ENCODE measurements at places on chromosomes 7 and 10.

DNA sequence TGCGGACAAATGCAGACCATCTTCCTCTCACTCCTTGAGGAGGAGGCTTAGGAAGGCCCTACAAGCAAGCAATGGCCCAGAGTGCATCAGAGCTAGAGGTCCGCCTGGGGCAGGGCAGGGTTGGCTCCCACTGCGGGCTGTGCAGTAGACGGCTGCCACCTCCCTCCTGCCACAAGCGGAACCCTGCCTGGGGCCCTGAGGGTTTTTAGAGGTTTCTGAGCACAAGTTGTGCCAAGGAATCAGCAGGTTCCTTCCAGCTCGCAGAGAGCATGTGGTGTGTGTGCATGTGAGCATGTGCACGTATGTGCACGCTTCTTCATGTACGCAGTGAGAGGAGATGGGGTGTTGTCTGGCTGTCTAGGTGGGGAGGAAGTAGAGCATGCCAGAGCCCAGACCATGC, 25.9 kb upstream of the SMARCD3 start:
- no peak for DNase-seq

DNA sequence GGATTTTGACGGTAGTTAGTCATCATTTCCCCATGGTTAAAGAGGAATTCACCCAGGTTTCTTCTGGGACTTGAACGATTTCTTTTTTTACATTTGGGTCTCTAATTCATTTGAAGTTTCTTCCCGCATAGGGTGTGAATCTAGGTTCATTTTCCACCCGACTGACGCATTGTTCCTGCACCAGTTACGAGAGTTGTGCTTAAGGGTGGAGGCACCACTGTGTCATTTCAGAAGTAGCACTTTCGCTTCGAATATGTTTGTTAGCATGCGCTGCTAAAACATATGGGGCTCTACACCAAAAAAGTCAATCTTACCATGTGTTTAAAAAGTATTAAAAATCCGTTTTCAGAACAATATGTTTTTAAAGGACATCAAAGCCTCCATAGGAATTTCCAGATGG, 140.3 kb downstream of the VIPR2 start:
- DNase-seq = no peak

DNA sequence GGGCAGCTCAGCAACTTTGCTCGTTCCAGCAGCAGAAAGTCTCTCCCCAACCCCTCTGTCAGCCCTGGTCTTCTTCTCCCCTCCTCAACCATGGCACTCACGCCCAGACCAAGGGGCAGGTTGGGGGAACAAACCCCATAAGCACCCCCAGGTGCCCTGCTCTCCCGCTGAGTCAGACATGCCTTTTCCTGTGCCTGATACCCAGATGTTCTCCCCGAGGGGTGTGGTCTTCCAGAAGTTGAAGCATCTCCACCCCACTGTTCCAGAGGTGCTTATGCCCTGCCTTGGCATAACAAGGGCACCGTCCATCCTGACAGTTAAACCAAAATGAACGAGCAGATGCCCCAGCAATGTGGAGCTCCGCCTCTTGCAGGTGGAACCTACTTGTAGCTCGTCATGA, 67.1 kb downstream of the C10orf143 start:
- DNase-seq = no peak

GRCh38 chr10:119079599-119080520, 757 bp downstream of the EIF3A start:
- no peak for DNase-seq

DNA sequence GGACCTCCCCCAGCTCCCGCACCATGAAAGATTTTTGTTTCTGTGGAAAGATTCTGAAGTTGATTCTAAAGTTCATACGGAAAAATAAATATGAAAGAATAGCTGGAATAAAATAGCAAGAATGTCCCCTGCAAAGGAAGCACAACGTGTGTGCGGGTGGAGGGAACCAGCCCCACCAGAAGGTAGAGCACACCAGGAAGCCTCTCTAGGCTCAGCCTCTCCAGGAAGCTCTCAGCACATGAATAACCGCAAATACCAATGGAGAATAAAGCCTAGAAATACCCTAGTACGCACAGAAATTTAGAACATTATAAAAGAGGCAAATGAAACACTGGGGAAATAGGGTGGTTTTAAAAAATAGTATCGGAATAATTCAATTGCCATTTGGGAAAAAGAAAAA, 24.6 kb upstream of the FAM170B start:
- DNase-seq = no peak

DNA sequence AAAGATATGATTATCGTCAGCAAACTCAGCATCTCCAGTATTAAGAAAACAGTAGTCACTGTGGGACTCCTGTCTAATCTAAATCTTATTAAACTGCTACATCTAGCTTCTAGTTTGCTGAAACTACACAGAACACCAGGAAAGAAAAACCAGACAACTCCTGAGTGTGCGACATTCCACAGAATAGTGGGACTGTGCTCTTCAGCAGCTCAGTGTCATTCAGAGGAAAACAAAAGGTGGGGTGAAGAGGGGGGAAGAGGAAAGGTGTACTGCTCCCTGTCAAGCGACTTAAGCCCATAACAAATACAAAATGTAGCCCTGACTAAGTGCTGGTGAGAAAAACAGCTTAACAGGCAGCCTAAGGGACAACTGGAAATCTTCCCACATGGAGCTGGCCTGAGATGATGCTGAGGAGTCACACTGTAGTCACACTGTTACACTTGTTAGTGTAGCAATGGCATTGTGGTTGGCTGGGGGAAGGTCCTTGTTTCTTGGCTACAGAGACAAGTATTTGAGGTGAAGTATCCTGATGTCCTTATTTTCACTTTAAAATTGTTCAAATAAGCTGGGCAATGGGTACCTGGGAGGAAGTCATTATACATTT, 135.5 kb downstream of the USP6NL start:
- DNase-seq = no peak

DNA sequence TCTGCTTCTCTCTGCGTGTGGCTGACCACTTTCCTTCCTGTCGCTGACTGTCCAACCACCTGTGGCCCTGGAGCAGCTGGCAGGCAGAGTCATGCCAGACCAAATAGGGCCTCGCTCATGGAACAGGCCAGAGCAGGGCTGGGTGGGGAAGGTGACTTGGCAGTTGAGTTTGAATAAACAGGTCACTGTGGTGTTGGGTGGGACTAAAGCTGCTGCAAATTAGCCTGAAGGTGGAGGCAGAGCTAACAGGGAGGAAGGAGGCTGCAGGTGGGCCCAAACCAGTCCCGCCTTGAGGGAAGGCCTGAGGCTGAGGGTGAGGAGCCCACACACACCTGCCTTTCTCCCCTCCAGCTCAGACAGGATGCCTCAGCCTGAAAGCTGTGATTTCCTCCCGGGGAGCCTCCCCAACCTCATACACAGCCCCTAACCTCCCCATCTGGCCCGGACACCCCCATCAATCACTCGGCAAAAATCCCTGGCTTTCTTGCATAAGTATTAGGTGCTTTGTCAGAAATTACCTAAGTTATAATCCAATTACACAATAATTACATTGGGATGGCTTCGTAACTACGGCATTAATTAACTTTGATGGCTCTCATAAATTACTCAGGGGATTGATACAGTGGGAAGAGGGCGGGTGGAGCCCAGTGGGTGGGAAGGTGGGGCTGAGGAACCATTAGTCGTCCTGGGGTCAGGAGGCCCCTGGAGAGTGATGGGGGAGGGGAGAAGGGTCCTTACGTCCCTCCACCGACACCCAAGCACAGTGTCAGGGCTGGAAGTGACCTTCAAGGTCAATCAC, 97.7 kb upstream of the PCBD1 start:
- no peak for DNase-seq

GRCh38 chr10:132886211-132887099, 55.9 kb downstream of the CFAP46 start:
- no peak for DNase-seq

DNA sequence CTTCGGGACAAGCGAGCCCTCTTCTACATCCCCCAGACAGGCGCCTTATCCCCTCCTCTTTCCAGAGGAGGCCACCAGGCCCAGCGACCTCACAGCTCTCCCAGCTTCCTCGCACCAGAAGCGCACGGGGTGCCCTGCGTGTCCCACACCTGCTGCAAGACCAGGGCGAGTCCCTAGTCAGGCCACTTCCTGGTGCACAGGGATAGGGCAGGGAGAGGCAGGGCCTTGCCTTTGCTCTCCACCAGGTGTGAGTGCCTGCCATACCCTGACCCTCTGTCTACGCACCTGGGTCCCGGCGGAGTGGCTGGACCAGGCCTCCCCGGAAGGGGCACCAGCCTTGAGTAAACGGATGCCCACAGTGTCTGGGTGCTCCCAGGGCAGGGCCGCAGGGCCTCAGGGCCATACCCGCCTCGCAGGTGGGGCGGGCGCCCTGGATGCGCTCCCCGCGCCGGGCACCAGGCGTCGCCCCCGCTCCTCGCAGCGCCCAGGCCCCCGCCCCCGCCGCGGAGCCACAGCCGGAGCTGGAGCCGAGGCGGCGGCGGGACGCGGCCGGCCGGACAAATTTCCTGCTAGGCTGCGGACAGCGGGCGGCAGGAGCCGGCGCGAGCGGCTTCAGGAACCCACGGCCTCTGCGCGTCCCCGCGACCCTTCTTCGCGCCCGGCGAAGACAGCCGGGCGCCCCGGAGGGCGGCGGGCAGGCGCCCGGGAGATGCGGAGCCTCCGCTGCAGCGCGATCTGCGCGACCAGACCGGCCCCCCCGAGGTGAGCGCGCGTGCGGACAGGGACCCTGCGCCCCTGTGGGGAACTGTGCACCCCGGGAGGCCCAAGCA, at the start of gene PTPRE:
TSS of gene PTPRE (plus strand) at position 556 of the 830 bp plus-strand sequence. CDS start 133,779 bp downstream, outside the sequence.
- no peak for DNase-seq

DNA sequence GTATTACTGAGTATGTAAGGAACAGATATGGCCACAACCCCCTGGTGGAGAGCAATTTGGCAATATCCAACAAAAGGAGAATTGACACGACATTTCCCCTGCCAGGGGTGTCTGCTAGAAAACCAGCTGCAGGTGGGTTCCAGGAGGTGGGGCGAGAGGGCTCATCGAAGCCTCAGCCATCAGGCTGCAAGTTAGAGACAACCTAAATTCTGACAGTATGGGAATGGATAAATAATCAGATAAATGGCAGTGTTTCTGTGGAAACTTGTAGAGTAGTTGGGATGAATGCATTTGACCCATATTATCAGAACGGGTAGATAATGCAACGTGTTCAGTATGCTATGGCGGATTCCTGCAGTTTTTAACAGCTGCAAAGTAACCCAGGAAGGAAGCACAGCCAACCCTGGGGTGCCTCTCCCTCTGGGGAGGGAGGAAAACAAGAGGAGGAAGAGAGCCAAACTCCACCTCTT, 3.5 kb downstream of the TMEM273 start:
- DNase-seq = no peak

DNA sequence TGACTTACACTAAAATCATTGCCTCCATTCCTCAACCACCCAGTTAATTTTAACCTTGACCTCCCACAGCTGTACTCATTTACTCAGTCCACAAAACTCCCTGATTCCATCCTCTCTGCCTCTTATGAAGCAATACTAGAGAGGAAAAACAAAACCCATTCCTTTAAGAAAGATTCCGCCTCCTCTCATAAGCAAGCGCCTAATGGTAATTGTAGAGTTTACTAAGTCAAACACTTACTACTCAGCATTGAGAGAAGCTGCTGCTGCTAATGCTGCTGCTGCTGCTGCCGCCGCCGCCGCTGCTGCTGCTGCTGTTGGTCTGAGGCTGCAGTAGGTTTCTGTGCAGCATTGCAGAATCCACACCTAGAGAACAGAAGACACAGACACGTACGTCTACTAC, 2.1 kb upstream of the ADD3 start:
- no peak for DNase-seq

GRCh38 chr10:23826421-23826820, 382.5 kb upstream of the KIAA1217 start:
- no peak for DNase-seq

DNA sequence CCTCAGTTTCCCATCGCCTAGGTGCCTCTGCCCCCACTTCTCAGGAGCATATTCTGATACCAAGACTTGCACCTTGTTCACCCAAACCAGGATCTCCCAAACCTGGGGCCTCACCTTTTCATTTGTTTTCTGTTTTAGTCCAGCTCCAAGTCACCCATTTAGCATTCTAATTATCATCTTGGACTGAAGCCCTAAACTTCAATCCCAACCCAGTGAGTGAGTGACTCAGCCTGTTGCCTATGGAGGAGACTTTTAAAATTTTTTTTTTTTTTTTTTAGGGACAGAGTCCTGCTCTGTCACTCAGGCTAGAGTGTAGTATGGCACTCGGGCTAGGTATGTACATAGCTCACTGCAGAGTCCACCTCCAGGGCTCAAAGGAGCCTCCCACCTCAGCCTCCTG, 378.9 kb upstream of the AUTS2 start:
- DNase-seq = no peak

GRCh38 chr10:22022257-22023032, 18.9 kb upstream of the DNAJC1 start:
- no peak for DNase-seq

DNA sequence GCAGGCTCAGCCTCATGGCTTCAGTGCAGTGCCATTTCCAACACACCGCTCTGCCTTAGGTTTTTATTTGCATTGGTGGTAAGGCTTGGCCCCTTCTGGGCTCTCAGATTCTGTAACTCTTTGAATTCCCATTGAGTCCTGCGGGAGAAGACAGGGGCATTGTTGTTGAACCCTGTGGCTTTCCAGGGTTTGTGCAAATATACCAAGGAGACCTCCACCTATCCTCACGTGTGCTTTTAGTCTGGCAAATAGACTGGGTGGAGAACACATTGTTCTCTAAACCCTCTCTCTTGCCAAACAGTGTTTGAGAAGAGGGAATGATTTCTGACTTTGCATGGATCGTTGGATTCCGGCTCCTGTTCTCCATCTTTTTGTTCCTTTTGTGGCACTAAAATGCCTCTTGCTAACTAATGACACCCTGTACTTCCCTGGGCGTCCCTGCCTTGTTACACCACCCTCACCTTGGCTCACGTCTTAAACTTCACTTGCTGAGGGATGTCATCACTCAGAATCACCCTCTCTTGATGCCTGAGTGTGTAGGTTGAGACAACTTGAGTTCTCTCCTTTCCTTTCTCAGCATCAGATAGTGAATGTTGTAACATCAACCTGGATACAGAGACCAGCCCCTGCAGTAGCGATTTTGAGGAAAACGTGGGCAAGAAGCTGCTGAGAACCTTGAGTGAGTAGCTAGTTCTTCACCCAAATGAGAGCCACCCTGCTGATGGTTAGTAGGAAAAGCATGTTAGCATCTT, 40.5 kb downstream of the GOT1 start:
- no peak for DNase-seq

DNA sequence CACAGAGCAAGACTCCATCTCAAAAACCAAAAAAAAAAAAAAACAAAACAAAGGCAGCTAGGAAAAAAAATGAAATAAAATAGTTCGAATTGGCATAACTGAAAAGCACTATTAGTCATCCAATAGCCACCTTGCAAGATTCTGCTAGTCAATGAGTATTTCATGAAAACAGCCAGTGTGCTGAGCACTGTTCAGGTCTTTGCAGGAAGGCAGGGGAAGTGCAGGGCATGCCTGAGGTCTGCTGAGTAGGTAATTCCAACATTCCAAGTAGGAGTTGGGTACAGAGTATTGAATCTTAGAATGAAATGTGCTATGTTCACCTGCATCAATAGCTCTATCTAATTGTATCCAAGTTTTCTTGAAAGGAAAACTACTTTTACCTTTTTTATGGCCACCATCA, 22.9 kb downstream of the ABRAXAS2 start:
- DNase-seq = no peak

- DNase-seq = no peak
Measured at GRCh38 chr10:56551037-56551436, 190.0 kb upstream of the ZWINT start.

Measured in NCI-H774 (cell line).